ENCODE measurements at places on chromosomes 5 and 9. TPM values are rescaled to one million over a fixed set of nuclear protein-coding genes. Genes with fewer than 3 reads are reported as not detected.

The CORO2A gene
- 0.19 TPM for total RNA-seq

The DDX4 gene
- not detected for total RNA-seq

DNA sequence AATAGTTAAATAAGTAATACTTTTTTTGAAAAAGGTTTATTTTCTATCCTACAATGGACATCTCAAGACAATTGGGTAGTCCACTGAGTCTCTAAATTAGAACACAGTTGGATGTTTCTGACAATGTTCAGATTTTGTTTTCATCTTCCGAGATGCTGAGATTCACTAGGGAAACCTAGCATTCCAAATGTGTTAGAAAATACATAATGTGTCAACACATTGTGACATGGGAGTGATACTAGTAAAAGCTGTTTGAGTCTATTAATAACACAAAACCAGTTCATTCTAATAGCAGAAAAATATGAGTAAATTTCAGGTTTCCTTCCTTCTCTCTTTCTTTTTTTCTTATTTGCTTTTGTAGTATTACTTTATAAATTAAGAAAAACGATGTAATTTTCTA is 68.2 kb upstream of the CDH10 start:
- no peak for DNase-seq

GRCh38 chr9:115694014-115694413 is 459.6 kb upstream of the PAPPA start:
- no peak for DNase-seq

The PCDHGB5 gene
- 13.9 TPM for total RNA-seq

DNA sequence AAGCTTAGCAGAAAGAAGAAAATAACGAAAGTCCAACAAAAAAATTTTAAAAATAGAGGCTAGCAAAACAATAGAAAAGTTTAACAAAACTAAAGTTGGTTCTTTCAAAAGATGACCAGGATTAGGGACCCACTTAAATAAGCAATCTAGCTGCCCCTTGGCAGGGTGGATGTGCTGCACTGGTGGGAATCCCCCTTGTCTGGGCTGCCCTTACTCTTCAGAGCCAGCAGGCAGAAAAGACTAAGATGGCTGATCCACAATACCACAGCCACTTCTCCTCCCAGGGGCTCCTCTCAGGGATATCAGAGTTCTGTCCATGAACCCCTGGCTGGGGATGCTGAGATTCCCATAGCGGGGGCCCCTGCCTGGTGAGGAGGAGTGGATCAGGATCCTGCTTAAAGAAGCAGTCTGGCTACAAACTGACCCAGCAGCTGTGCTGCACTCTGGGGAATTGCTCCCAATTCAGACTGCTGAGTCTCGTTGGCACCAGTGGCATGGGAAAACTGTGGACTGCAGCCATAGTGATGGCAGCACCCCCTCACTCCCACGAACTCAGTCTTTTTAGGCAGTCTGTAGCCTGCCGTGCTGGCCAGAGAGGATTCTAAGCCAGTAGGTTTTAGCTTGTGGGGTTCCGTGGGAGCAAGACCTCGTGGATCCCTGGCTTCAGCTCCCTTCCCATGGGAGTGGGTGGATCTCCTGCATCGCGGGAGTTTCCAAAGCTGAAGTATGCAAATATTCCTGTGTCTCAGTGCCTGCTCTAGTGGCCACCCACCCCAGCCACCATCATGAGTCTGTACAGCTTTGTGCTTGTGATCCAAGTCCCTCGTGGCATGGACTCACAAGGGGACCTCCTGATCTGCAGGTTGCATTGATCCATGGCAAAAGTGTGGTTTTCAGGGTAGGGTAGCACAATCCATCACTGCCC is 2.9 kb upstream of the INSL6 start:
- no peak for DNase-seq

GRCh38 chr5:44714871-44715561 is 93.7 kb upstream of the MRPS30 start:
- no peak for DNase-seq

- no peak for DNase-seq
Observed at GRCh38 chr9:27118916-27119315, 9.9 kb downstream of the TEK start.

GRCh38 chr5:154722936-154723335 is 32.2 kb upstream of the LARP1 start:
- DNase-seq = no peak

DNA sequence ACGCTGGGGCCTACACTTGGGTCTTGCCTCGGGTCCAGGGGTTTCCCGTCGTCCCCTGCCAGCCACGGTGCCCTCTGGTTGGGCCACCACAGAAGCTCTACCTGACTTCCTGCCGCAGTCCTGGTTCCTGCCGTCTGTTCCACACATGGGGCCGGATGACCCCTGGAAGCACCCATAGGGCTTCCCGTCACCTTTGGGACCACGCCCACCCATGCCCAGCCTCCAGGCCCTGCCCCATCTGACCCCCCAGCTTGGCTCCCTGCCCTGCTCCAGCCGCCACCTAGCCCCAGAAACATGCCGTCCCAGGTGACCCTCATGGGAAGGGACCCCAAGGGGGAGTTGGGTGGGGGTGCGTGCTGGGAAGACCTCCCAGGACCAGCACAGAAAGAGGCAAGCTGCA is 13.7 kb downstream of the MRPL36 start:
- DNase-seq = no peak

The ADCY2 gene
- total RNA-seq = 0.54 TPM

DNA sequence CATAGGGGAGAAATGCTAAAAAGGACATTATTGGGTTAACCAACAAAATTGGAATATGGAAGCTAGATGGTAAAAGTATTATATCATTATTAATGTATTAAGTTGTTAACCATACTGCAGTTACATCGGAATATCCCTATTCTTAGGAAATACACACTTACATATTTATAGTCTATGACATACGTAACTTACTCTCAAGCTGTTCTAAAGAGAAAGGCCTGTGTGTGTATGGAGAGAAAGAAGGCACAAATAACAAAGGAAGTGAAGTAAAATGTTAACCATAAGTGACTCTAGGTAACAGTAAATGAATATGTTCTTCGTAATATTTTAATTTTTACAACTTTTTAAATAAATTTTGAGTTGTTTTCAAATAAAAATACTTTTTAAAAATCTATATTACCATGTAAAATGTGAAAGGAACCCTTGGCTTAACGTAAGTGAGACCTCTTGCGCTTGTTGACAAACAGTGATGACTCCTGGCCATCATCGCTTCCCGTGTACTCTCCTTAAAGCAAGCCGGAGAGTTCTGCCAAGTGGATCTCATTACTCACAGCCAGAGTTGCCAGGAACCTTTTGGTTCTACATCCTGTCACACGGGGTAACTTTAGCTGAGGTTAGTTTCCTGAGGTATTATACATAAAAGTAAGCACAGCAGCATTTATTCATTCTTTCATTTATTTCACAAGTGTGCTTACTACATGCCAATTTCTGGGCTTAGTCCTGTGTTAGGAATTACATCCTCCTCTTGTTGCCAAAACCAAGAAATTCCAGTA is 165.4 kb downstream of the EPB41L4A start:
- no peak for DNase-seq

DNA sequence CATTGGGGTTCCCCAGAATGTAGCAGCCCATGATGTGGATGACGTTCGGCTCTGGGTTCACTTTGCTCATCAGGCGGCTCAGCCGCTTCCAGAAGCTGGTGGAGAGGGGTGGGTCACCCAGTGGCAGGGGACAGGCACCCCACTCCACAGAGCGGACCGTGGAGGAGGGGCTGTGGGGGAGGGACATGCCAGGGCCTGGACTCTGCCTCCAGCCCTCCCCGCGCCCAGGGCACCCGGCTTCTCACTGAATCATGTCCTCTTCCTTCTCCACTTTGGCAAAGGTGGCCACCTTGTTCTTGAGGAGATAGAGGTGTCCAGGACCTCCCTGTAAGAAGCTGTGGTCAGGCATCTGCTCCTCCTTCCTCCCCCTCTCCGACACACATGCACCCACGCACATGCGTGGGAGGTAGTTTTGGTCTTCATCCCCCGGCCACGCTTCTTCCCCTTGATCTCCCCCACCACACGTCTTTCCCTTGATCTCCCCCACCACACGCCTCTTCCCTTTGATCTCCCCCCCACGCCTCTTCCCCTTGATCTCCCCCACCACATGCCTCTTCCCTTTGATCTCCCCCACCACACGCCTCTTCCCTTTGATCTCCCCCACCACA is 8.9 kb upstream of the ENTPD8 start:
- peak; percentile 72 for DNase-seq

- DNase-seq = no peak
Observed at GRCh38 chr5:5295351-5295750, 127.1 kb upstream of the ICE1 start.

DNA sequence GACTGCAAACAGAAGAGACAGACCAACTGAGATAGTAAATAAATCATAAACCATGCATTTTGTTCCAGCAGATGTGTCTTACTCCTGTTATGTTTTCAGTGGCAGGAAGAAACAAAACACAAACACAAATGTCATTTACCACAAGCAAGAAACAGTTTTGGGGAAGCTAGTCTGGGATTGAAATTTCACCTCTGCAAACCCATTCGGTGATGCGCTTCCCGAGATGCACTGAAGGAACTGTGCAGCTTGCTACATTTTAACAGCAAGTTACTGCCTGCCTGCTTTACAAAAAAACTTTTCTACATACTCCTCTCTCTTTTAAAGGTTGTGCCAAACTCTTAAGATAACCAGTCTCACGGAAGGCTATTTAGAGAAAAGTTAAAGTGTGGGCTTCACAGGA is 3.2 kb downstream of the MACROH2A1 start:
- no peak for DNase-seq

The SPATA31E1 gene
- total RNA-seq = not detected

- no peak for DNase-seq
Observed at GRCh38 chr5:76386360-76386759, 16.7 kb upstream of the IQGAP2 start.

All from cardiac septum (tissue), 1 donor.